ENCODE measurements at places on chromosomes 11 and 22.

DNA sequence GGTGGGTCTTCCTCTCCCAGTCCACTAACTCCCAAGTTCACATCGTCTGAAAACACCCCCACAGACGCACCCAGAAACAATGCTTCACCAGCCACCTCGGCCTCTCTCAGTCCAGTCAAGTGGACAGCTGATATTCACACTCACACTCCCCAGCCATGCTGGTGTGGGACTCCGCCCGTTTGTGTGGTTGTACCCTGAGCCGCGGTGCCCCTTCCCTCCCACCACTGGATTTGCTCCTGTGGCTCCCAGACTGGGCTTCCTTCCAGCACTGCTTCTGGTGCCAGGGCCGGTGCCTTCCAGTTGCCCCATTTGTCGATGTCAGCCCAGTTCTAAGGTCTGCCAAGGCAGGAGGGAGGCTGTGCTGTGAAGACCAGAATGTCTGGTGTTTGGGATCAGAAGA lies 37.9 kb upstream of the PLET1 start:
- no peak for DNase-seq

GRCh38 chr11:70247042-70247709 lies 23.3 kb upstream of the PPFIA1 start:
- DNase-seq: no peak

- DNase-seq: peak; percentile 65
Measured at GRCh38 chr11:69013009-69013951, at the start of gene MRGPRF. Gene MRGPRF, minus strand, starts transcription at chr11:69013246. Its CDS starts 3,345 bp downstream, at chr11:69009901.

- no peak for DNase-seq
Measured at GRCh38 chr11:75767228-75767572, 1.4 kb upstream of the DGAT2 start.

DNA sequence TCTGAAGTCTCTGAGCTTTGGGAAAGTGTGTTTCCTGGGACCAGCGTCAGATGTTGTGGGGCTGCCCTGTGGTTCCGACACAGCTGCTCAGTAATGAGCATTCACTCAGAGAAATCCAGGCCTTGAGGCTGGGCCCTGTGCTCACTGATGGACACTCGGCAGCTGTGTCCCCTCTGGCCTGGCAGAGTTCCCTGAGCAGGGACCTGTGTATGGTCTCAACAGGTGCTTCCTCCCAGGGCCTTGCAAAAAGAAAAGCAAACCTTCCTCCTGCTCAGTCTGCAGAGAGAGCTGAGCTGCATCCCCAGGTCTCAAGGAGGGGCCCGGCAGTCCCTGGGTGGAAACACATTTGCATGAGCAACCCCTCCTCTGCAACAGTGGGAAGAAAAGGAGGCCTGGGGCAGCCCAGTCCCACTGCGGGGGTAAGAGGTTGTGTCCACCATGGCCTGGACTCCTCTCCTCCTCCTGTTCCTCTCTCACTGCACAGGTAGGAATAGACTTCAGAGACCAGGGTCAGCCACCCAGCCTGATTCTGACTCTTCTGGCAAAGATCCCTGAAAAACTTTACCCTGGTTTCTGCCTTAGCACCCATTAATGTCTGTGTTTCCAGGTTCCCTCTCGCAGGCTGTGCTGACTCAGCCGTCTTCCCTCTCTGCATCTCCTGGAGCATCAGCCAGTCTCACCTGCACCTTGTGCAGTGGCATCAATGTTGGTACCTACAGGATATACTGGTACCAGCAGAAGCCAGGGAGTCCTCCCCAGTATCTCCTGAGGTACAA lies 131.2 kb downstream of the VPREB1 start:
- no peak for DNase-seq

DNA sequence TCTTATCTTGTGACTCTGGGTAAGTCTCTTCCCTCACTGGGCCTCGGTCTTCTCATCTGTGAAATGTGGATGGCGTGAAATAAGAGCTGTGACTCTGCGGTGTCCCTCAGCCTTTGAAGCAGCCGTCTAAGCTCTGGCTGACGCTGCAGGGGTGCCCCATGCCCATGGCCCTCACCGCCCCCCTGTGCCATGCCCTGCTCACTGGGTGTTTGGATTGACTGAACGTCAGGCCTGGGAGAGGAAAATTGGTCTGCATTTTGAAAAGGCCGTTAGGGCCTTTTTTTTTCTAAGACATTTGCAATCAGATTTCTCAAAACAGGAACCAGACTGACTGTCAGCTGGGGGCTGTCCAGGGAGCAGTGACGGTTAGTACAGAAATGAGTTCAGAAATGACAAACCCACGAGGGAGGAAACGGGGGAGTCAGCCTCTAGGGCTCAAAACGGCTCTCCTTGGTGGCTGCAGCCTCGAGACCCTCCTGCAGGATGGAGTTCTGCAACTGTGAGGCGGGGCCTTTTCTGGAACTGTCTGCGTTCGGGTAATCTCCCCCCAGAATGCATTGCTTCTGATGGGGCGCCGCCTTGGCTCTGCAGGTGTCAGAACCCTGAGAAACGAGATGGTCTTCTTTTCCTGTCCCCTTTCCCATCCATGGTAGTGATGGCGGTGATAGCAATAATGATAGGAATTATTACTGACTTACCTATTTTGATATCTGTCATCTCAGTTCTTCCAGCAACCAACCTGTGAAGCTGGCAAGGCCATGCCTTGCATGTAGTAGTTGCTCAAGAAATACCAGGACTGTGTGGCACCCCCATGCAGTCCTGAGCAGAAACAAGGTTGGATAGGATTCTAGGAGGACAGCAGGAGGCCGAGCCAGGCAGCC lies 2.0 kb downstream of the GRK2 start:
- DNase-seq: no peak

- DNase-seq: no peak
Measured at GRCh38 chr22:39947220-39948216, 12.7 kb upstream of the TMA7B start.

DNA sequence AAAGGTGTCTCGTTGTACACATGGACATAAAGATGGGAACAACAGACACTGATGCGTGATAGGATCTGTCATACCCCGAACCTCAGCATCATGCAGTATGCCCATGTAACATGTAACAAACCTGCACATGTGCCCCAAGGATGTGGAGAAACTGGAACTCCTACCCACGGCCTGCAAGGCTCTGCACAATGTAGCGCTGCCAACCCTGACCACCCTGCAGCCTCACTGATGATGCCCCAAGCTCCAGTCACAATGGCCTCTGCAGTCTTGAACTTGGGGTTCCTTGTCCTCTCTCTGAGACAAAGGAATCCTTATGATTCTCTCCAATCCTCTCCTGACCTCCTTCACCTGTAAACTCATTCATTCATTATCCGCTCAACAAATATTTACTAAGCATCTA lies 14.2 kb downstream of the LMO1 start:
- DNase-seq: no peak

DNA sequence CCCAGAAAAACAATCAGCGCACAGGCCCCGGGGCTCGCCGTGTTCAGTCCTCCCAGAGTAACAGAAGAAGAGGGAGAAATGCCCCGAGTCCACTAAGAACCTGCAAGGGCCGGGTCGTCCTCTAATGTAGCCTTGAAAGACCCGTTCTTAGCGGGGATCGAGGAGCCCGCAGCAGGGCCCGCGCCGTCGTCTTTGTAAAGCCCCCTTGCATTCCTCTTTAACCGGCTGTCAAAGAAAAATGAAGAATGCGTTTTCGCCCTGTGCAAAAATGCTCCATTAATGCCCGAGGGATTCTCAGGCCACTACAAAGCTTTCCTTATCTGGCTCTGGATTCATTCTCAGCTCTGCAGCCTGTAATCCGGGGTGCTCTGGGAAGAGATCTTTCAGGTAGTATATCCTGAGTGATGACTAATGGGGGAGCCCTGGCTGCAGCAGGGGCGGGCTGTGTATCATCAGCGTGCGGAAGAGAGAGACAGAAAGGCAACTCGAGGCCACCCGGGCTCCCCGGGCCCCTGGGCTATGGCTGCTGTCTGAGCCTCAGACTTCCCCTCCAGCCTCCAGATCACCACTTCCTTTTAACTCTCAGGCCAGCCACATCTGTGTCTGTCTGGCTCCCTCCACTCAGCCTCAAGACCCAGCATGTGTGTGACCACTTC lies 78.2 kb downstream of the FBLN1 start:
- DNase-seq: no peak

- DNase-seq: no peak
Measured at GRCh38 chr11:111698852-111699559, 67.2 kb downstream of the PPP2R1B start.

- DNase-seq: no peak
Measured at GRCh38 chr11:111086058-111086457, 159.5 kb upstream of the POU2AF2 start.

GRCh38 chr11:70128435-70128906 lies 50.4 kb downstream of the ANO1 start:
- DNase-seq: no peak

GRCh38 chr11:57804466-57804865 lies 42.9 kb downstream of the CTNND1 start:
- DNase-seq: no peak

DNA sequence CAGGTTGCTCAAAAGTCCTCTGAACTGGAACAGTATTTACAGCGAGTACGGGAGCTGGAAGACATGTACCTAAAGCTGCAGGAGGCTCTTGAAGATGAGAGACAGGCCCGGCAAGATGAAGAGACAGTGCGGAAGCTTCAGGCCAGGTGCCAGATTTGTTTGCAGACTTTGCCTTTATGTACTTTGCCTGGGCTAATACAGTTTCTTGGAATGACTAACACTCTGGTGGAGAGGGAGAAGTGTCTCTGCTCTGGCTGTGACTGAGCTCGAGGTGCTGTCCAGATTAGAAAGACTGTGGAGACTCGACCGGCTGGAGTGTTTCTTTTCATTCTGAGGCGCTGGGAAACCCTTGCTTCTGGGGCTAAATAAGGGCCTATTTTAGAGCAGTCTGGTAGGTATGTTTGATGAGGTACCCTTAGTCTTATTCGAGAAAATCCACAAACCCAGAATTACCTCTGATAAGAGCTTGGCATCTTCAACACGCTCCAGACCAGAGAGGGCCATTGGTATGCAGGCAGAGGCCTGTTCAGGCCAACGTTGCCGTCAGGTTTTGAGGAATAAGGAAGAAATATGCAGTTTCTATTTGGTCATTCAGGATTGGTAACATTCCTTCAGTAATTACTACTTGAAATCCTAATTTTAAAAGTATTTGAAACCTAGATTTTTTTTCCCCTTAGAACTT lies 76.5 kb downstream of the SWAP70 start:
- no peak for DNase-seq

GRCh38 chr11:116958246-116958645 lies 120.8 kb upstream of the APOA1 start:
- DNase-seq: no peak

- no peak for DNase-seq
Measured at GRCh38 chr11:122156940-122157382, 40.9 kb upstream of the BLID start.

GRCh38 chr11:74397501-74398243 lies 561 bp downstream of the PGM2L1 start:
- no peak for DNase-seq

DNA sequence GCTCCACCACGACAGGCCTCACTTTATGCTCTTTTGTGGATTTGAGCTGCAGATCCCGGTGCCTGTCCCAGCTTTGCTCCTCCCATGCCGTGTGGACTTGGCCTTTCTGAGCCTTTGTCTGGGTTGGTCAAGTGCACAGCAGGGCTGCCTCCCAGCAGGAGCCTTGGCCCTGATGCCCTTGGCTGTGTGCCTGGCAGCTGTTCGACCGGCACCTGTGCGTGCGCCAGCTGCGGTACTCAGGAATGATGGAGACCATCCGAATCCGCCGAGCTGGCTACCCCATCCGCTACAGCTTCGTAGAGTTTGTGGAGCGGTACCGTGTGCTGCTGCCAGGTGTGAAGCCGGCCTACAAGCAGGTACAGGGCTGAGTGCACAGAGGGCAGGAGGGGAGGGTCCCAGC lies 46.5 kb downstream of the MYO7A start:
- DNase-seq: no peak

DNA sequence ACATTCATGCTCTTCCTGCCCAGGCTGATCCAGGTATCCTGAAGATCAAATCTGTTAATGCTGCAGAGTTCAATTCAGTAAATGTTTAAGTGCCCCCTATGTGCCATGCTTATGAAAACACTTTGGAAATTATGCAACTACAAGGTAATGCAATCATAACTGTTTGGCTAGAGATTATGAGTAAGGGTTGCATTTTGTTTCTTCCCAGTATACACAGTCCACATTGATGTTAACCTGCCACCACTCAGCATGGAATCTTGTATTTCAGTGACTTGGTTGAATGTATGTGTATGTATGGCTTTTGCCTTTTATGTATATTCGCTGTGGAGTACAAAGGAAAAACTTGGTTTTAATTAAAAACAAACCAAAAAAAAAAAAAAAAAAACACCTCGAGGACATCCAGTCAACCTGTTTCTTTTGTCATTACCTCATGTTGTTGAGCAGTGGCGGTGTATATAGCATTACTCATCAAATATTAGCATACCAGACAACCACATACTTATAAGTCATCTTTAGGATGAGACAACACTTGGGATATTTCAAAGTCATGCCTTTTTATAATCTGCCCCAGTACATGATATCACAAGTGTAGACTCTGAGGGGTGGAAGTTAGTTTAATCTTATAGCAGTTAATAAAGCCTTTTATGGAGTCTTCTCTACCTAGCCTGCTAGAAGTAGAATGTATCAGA lies 86.1 kb upstream of the HORMAD2 start:
- no peak for DNase-seq

- DNase-seq: no peak
Measured at GRCh38 chr22:35749808-35750207, 32.1 kb downstream of the APOL5 start.

GRCh38 chr11:74008373-74009229 lies at the start of gene UCP3:
Gene UCP3, minus strand, starts transcription at chr11:74009085. Its CDS starts 2,043 bp downstream, at chr11:74007042.
- no peak for DNase-seq

DNA sequence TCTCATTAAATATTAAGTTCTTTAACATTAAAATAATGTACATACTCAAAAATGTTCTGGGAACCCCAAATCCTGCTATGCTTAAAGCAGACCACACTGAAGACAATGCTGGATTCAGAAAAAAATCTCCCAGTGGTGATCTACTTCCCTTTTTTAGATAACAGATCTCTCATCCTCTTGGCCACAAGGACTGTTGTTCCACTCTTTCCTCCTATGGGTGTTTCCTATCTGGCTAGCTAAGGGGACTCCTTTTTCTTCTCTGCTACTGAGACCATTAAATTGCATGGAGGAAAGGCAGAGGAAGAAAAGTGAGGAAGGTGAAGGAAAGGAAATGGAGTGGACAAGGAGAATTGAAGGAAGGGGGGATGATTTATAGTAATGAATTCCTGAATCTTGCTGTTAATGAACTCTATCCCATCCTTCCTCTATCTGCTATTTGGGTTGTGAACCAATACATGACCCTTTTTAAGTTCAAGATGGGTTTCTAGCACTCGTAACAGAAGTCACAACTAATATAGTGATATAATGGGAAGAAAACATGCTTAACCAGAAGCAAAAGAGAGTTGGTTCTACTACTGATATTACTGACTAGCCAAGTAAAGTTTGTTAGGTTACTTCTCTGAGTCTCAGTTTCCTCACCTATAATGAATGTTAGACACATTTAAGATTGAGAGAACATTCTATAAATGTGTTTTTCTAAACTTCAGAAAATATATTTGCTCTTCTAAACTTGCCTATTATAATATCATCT lies 53.2 kb downstream of the PIK3C2A start:
- DNase-seq: no peak

GRCh38 chr11:133942577-133942976 lies 14.2 kb downstream of the IGSF9B start:
- DNase-seq: no peak

GRCh38 chr11:914747-915501 lies 4.3 kb upstream of the CHID1 start:
- no peak for DNase-seq

- DNase-seq: no peak
Measured at GRCh38 chr11:131463649-131464425, 93.4 kb downstream of the NTM start.

Data from cerebellar nuclear complex (tissue), 1 donor.